Stomach (tissue), 19 donors: ENCODE measurements at places on chromosomes 4 and X.

- DNase-seq, result no peak
Observed at GRCh38 chr4:149975172-149975571, 103.1 kb upstream of the DCLK2 start.

- DNase-seq, result no peak
Observed at GRCh38 chrX:29215251-29215650, 628.0 kb downstream of the IL1RAPL1 start.

GRCh38 chrX:107804427-107804826, 21.2 kb upstream of the MID2 start:
- DNase-seq, result no peak

DNA sequence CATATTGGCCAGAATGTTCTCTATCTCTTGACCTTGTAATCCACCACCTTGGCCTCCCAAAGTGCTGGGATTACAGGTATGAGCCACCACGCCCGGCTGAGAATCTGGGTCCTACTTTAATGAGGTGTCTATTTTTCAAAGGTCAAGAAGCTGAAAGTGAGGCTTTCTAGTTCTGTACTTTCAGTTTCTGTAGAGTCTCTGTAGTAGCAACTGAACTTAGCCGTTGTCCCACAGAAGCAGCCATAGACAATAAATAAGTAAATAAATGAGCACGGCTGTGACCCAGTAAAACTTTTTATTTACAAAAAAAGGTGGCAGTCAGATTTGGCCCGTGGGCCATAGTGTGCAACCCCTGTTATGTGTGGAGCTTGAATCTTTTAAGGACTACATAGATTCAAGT, 92.0 kb downstream of the FNIP2 start:
- no peak for DNase-seq

DNA sequence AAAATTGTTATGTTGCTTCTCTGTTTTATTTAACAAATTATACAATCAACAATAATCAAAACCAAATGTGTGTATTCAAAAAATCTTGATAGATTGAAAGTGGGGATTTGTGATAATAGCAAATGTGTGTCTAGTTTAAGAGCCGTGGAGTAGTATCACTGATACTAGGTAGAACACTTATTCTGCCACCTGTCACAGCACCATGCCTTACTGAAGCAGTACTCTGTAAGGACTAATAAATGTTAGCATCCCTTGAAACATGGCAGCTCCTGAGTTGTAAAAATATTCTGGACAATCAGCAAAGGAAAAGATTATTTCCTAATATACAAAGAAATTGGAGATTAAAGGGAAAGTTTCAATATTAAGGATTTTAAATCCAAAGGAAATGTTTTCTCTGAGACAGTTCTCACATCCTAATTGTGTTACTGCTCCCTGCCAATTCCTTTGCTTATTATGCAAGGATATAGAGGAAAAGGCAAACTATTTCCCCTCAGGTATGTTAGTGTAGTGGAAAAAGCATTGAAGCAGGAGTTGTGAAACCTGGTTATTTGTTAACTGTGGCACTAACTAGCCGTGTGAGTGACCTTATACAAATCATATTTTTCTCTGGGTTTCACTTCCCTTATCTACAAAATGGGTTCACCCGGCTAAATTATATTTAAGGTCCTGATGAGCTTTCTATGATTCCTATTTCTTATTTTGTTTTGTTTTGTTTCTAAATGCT, 303.1 kb downstream of the ARHGAP24 start:
- no peak for DNase-seq

- DNase-seq, result no peak
Observed at GRCh38 chrX:131818297-131818936, 204.7 kb upstream of the STK26 start.

GRCh38 chr4:11814758-11815157, 386.1 kb upstream of the HS3ST1 start:
- no peak for DNase-seq

DNA sequence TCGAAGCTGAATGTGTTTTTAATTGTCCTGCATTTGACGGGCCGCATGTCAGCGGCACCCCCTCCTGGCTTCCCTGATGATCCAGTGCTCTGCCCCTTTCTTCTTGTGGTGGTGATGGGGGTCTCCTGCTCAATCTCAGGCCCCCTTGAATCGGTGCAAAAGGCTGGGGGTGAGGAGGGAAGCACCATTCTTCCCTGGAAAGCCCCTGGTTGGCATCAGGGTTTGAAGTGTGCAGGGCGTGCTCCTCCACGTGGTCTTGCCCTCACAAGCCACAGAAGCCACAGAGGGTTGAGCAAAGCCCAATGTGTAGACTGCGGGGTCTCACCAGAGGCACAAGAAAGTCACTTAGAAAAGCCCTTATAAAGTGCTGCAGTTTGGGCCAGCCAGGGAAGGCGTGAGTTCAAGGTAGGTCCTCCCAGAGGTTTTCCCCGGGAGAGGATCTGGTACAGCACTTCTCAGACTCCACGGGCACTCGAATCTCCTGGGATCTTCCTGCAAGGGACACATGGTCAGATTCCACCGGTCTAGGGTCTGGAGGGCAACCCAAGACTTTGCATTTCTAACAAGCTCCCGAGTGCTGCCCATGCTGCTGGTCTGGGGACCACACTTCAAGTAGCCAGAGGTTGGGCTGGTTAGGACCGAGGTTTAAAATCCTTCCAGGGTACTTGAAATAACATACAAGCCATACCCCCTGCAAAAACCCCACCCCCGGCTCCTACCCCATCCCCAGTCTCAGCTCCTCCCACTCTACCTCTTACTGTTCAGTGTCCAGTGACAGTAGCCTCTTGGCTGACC, 35.1 kb downstream of the PSAPL1 start:
- DNase-seq, result no peak

DNA sequence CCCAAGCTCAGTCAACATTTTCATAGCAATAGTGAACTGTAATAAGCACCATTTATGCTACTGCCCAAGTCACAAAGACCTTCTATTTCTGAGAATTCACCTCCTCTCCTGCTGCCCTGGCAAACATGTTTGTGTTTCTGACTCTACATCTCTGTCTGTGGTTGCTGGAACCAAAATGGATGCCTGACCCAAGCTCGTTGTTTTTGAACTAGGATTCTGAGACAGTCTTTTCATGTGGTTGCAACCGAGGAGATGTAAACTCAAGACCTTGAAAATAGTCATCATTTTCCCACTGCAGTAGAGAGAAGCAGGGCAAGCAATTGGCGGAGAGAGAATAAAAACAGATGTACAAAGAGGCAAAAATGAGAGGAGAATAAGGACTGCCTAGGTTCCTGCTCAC, 160.2 kb downstream of the RAB28 start:
- no peak for DNase-seq

GRCh38 chr4:154973244-154974035, 192.4 kb downstream of the RBM46 start:
- no peak for DNase-seq

DNA sequence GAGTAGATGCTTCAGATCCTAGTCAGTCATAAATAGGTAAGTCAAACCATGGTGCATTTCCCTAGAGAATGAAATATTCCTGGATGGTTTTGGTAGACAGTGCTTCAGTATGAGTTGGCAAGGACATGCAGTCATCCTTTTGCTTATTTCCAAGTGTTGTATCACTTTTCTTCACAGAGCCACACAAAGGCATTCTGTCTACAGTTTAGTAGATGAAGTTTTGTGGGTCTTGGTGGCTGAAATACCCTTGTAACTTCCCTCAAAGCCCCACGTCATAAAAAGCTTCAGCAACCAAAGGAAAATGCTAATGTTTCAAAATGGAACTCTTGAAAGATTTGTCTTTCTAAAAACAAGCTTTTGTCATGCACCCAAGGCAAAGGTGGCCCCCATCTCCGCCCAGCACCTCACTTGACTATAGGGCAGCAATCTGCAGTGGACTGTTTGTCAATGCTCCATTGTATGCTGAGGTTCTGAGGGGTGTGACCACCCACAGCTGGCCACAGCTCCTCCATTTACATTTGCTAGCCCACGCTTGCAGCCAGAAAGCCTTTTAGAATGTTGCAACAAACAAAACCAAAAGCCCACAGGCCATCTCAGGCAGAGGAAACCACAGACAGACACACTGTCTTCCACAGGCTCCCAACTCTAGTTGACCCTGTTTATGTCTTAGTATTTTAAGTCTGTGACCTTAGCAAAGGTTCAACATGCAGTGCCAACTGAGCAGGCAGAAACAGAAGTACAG, 87.1 kb upstream of the FAM9C start:
- no peak for DNase-seq

DNA sequence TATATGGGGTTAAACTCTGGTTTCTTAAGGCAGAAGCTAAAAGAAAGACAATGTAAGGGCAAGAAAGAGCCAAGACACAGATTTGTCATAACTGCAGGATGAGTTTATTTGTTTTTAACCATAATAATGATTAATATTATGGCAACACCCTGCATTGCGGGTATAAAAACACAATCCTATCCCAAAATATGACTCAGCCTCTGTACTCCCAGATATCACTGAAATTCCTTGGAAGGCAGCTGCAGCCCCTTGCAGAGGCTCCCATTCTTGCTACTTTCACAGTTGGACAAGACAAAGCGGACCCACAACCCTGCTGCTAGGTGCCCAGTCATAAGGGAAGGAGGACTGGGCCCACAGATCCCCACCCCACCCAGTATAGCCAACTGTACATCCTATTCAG, 20.4 kb upstream of the FGF16 start:
- DNase-seq, result no peak

- no peak for DNase-seq
Observed at GRCh38 chrX:24266996-24267395, 46.9 kb downstream of the SUPT20HL2 start.

GRCh38 chr4:110474481-110474880, 1.5 kb upstream of the ENPEP start:
- DNase-seq, result no peak

- no peak for DNase-seq
Observed at GRCh38 chr4:151614561-151614960, 146.2 kb downstream of the GATB start.

DNA sequence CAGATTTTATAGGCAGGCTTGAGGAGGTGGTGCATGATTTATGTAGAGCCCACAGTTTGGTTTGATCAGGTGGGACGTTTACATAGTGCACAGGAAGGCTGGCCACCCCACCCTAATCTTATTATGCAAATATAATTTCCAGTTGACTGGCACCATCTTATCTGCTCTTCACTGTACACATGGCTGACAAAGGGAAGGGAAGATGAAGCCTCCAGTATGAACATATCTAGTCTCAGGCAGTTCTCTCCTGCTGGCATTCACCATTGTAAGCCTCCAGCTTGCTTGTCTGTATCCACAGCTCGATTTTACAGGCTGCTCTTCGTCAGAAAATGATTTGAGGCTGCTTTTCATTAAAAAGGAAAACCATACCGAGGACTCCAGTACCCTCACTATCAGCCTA, 278.3 kb downstream of the TECRL start:
- DNase-seq, result no peak

- DNase-seq, result no peak
Observed at GRCh38 chrX:7943600-7944245, 16.5 kb upstream of the PNPLA4 start.

DNA sequence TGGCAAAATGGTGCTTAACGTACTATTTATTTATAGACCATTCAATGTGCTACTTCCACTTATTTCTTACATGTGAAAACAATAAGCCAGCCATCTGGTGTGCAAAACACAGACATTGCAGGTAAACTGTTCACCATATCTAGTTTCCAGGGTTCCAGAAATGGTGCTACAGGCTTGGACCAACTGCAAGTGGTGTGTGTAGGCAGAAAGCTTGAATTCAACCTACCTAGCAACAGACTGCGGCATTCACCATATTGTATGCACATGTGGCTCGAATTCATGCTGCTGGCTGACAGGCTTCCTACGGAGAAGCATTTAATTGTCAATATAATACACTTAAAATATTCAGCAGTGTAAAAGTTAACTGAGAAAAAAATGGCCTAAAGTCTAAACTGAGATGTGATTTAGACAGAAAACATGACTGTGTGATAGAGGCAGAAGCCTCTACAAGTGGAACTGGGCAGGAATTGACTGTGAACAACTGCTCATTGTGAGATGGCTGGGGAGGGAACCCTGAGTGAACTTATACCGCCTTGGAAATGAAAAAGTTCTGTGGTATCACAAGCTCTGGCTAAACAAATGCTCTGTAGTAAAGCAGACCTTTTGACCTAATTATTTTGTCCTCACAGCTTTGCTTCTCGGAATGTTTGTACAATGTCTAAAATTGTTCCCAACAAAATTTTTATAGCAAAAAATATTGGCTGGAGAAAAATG, 434.7 kb downstream of the GRIA2 start:
- peak; percentile 23 for DNase-seq

- DNase-seq, result no peak
Observed at GRCh38 chrX:30806187-30806728, 82.8 kb downstream of the TAB3 start.

- peak; percentile 82 for DNase-seq
Observed at GRCh38 chr4:76430519-76431388, 4.3 kb upstream of the SHROOM3 start.

GRCh38 chrX:132668178-132668577, 179.3 kb upstream of the MBNL3 start:
- DNase-seq, result no peak

GRCh38 chr4:2534904-2535375, 1.5 kb upstream of the FAM193A start:
- DNase-seq, result no peak

- DNase-seq, result no peak
Observed at GRCh38 chr4:68997040-68997439, 45.4 kb upstream of the UGT2A3 start.

- DNase-seq, result no peak
Observed at GRCh38 chrX:41317477-41318208, 16.3 kb upstream of the DDX3X start.

DNA sequence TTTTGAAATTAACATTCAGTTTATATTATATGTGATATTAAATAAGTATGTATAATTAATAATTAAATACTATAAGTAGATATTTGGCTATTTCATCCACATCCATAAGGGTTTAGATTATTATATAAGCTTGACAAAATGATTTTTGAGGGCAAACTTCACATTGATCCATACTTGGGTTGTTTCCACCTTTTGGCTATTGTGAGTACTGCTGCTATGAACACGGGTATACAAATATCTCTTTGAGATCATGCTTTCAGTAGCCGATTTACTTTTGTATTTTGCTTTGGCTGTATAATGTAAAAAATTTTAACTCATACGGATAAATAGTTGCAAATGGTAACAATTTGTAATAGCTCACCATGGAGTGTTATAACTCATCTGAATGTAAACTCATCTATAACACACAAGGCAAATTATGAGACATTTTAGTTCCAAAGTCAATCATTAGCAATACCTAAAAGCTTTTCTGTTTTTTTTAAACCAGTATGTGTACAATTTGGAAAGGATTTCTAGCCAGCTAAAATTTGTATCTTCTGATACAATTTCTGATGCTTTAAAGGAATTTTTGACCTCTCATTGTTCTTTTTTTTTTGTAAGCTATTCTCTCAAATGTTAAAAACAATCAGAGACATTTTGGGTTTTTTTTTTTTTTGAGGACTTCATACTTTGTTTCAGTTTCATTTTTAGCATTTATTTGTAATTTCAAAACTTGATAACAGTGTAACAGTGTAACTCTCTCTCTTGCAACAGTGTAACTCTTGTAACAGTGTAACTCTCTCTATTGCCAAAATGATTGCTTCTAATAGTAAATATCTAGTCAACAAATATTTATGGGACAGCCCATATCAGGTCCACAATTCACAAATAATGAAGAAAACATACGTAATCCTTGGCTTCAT, 51.8 kb upstream of the ARX start:
- DNase-seq, result no peak

GRCh38 chr4:56282004-56282403, 105.3 kb downstream of the AASDH start:
- DNase-seq, result no peak
